HuH-7.5 (cell line): ENCODE measurements at places on chromosomes 3 and 15.

GRCh38 chr3:77040926-77041722, 1.2 kb downstream of the ROBO2 start:
- DNase-seq, result no peak

DNA sequence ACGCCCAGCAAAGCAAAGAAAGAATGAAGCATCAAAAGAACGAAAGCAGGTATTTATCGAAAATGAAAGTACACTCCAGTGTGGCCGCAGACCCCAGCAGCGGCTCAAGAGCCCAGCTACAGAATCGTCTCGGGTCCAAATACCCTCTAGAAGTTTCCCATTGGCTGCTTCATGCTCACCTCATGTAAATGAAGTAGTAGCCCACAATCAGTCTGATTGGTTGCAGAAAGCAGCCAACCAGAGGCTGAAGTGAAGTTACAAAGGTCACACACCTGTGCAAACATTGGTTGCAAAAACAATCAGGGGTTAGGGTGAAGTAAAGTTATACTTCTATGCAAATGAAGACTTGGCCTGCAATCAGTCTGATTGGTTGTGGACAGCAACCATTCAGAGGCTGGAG, 32.0 kb downstream of the SV2B start:
- no peak for DNase-seq

DNA sequence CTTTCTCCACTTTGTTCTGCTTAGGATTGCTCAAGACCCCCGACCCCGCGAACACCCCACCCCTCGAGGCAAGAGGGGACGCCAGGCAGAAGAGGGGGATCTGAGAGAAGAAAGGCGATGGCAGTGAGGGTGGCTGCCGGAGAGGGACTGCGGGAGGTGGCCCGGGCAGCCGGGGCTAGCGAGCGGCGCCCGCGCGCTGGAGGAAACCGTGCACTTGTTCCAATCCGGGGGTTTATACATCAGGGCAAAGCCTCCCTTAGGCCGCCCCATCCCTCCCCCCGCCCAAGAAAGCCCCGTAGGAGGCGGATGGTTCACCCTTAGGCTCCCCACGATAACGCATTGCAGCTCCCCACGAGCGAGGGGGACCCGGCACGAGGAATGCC, 475 bp downstream of the ERC2 start:
- DNase-seq, result no peak

DNA sequence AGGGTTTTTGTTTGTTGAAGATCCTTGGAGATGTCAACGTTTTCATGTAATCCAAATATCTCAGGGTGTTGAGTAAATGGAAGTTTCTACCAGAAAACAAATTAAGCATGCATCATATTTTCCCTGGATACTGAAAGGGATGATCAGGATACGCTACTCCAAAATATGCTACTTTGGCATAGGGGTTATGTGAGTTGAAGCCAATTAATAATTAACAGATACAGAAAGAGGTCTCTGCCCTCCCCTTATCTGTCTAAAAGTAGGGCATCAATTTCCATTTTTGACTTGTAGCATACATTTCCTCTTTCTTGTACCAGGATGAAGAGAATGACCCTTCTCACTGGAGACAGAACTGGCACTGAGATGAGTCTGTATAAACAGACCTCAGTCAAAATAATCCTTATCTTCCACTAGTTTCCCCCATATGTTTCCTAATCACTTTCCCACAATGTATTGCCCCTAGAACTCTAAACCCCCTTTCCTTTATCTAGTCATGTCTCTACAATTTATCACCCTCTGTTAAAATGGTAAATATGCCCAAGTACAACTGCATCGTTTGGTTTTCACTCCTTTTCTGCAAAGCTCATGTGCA, 17.4 kb upstream of the ASB14 start:
- no peak for DNase-seq

- DNase-seq, result no peak
Observed at GRCh38 chr3:189512821-189513220, 118.4 kb upstream of the TP63 start.

DNA sequence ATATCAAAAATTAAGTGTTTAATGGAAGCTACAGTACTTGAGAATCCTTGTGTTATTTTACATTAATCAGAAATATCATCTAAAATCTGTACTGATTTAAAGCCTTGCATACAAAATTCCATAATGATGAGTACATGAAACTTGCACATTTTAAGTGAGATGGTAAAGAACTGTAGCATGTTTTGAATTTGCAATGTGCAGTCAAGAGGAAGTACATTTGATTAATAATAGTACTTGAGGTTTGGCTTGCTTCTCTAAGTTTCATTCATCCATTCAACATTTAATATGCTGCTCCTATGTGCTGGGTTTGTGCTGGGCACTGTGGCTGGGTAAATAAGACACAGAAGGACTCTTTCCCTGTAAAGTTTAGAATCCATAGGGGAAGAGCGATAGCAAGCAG, 332.3 kb downstream of the CNTN3 start:
- DNase-seq, result no peak

DNA sequence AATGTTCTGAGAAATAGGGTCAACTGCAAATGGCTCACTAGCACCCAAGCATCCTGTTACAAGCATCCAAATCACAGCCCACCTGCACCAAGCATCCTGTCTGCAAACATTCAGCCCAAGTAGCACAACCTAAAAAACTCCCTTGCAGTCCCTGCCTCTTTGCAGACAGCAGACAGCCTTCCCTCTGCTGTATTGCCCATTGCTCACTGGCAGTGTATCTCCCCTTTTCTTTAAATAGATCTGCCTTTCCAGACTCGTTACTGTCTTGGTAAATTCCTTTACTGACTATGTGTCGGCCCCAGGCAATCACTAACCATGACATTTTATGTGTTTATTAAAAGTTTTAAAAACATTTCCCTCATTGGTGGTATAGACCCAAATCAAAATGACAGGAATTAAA, 155.4 kb downstream of the ADAMTSL3 start:
- DNase-seq, result no peak

DNA sequence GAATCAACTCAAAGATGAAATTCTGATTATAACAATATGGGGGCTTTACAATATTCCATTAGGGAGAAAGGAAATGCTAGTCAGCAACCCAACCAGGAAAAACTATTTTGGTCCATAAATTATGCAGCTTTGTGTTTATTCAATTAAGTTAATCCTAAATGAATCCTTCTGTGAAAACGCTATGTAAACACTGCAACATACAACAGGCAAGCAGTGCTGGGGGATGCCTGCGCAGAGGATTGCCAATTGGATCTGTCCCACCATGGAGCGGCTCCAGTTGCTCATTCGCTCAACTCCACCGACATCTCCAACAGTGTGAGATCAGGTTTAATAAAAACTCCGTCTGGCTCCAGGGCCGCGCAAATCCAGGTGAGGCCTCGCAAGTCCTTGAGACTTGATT, 290.5 kb upstream of the VEPH1 start:
- DNase-seq, result no peak

DNA sequence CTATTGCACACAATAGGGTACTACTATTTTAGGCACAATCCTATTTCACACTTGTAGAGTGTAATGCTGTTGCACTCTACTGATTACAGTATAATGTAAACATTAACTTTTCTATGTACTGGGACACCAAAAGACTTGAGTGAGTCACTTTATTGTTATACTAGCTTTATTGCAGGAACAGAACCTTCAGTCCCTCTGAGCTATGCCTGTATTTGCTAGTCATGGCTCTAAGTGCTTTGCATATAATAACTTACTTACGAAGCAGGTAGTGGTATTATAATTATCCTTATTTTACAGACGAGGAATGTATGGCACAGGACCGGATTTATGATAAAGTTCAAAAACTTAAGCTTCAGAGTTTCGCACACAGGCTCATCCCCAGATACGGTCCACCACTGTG, 106.6 kb upstream of the SLC6A6 start:
- DNase-seq, result no peak

GRCh38 chr3:161252143-161252542, 31.0 kb downstream of the NMD3 start:
- DNase-seq, result no peak

GRCh38 chr15:89783861-89784685, 7.9 kb downstream of the MESP2 start:
- no peak for DNase-seq

GRCh38 chr3:5731100-5731499, 543.6 kb downstream of the EDEM1 start:
- DNase-seq, result no peak

DNA sequence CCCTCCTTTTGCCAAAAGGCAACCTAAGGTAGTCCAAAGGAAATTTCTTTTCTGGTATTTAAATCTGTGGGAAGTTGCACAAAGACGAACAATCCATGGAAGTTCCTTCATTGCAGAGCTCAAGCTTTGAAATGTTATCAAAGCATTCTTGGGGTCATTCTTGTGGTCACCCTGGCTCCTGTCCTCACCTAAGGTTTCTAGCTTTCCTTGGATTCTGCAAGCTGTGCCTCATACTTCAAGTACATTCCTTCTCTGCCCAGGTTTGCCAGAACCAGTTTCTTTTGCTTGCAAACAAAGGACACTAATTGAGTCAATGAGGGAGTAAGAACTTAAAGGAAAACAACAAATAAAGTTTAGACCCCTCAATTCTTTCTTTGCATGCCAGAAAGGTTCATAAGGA, 329.8 kb upstream of the PDZRN3 start:
- DNase-seq, result no peak

GRCh38 chr15:99536422-99537040, 29.3 kb upstream of the MEF2A start:
- DNase-seq, result no peak

- DNase-seq, result no peak
Observed at GRCh38 chr3:108028896-108029295, 61.9 kb downstream of the CD47 start.

GRCh38 chr3:191324936-191325335, 4.3 kb upstream of the CCDC50 start:
- no peak for DNase-seq

DNA sequence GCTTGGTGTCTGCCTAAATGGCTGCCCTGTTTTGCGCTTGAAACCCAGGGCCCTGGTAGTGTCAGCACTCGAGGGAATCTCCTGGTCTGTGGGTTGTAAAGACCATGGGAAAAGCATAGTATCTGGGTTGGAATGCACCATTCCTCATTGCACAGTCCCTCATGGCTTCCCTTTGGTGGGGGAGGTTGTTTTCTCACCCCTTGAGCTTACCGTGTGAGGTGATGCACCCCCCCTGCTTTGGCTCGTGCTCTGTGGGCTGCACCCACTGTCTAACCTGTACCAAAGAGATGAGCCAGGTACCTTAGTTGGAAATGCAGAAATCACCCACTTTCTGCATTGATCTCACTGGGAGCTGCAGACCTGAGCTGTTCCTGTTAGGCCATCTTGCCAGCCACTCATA, 104.7 kb downstream of the MBNL1 start:
- no peak for DNase-seq

DNA sequence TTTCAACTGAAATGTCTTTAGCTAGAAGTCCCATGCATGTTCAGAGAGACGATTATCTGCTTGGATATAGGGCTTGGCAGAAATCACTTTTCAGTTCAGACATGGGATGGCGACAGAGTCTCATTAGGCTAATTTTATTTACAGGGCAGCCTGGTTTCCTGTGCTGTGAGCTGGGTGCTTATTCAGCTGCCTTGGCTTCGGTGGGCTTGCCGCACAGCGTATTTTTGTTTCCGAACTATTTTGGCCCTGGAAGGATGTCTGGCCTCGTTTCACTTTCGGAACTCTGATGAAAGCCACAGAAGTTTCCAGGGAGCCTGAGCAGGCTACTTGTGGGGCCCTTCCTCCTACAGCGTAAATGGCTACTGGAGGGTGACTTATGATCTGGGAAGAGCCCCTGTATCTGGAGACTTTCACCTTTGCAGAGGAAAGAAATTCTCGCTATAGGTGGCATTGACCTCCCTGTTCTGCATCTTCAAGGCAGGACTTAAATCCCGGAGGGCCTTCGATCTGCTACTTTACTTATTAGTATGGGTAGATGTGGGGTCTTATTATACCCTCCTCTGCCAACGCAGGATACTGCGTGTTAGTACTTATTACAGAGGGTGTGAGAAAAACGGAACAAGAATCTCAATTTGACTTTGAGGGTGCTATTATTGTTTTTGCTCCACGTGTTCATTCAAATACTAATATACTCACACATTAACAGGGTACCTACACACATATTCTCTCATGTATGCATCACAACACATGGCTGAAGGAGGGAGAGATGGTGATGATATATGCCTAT, 364.0 kb upstream of the RBMS3 start:
- DNase-seq, result no peak

DNA sequence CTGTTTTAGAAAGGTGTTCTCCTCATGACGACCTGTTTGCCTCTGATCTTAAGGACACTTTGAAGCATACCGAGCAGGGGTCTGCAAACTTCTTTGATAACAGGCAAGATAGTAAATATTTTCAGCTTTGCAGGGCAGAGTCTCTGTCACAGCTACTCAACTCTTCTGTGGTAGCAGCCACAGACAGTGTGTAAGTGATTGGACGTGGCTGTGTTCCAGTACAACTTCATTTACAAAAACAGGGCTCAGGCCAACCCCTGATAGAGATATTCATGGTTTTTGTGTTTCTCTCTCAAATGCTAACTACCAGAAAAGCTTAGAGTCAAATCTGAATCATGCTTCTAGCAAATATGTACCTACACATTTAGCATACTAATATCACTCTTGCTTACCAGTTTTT, 51.5 kb downstream of the TGFBR2 start:
- DNase-seq, result no peak

- no peak for DNase-seq
Observed at GRCh38 chr3:110744723-110745122, 326.9 kb upstream of the NECTIN3 start.

DNA sequence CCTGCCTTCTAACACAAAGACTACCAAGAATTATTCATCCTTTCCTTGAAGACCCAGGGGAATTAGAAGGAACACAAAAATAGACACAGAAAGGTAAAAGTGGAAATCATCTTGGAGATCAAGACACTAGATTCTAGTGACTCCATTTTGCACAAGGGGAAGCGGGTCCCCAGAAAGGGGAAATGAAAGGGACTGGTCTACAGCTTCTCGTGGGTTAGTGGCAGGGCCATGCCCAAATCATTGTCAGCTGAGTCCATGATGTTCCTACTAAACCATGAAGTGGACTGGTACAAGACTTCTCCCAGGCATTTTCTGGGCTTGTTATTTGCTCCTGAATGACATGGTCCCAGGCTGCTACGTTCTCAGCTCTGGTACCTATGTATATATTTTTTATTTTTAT, 230.7 kb upstream of the TPRG1 start:
- no peak for DNase-seq

DNA sequence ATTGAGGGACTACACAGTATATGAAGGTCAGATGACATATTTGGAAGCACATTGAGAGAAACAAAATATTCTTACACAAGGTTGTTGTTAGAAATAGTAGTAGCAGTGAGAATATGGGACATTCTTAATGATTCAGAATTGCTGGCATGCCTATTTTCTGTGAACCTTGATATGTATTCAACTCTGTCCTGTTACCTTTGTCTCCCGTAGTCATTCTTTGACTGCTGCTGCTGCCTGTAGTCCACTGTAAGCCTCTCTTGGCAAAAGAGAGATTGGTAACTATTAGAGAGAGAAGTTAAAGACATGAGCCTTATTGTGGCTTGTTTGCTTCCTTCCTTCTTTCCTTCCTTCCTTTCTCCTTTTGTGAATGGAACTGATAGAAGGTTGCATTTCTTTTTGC, 64.5 kb downstream of the TCF12 start:
- no peak for DNase-seq

- DNase-seq, result no peak
Observed at GRCh38 chr15:76160426-76161152, 100.8 kb downstream of the TMEM266 start.

GRCh38 chr3:129460572-129460971, 20.5 kb downstream of the IFT122 start:
- no peak for DNase-seq
